ENCODE measurements at places on chromosomes 12 and 14. TPM values are rescaled to one million over a fixed set of nuclear protein-coding genes. Genes with fewer than 3 reads are reported as not detected.

The TRHDE gene
- 0.05 TPM for total RNA-seq

The KCNC2 gene
- total RNA-seq: not detected

The STAB2 gene
- 2.0 TPM for total RNA-seq

The ACRBP gene
- 11.2 TPM for total RNA-seq

- H3K4me3 ChIP-seq: no peak overlapping the region
- DNase-seq: no peak
- no peaks in the 10 kb centered on the region for H3K27me3 ChIP-seq
- no peaks in the 10 kb centered on the region for H3K36me3 ChIP-seq
- H3K4me1 ChIP-seq: peaks cover 42% of the 10 kb centered on the region
- peak overlapping the region; percentile 95 for H3K27ac ChIP-seq
These were observed 247.6 kb upstream of the PWP1 start for GRCh38 chr12:107437954-107438353.

GRCh38 chr12:28807535-28807934 lies 341.5 kb upstream of the FAR2 start:
- no peaks in the 10 kb centered on the region for H3K4me1 ChIP-seq
- H3K36me3 ChIP-seq: no peaks in the 10 kb centered on the region
- H3K27me3 ChIP-seq: no peaks in the 10 kb centered on the region
- no peak overlapping the region for H3K27ac ChIP-seq

DNA sequence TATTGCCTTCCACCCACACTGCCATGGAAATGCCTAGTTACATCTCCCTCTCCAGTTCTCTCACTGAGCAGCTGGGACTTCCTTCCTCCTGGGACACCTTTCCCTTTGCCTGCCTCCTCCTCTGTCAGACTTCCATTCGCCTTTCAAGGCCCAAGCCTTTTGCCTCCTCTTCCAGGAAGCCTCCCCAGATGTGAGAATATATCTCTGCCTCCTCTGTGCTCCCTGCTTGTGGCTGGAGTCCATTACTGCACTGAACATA lies 3.1 kb downstream of the IFI27L2 start:
- H3K4me1 ChIP-seq: peaks cover 12% of the 10 kb centered on the region
- H3K27me3 ChIP-seq: no peaks in the 10 kb centered on the region
- no peaks in the 10 kb centered on the region for H3K36me3 ChIP-seq
- no peak overlapping the region for H3K27ac ChIP-seq

DNA sequence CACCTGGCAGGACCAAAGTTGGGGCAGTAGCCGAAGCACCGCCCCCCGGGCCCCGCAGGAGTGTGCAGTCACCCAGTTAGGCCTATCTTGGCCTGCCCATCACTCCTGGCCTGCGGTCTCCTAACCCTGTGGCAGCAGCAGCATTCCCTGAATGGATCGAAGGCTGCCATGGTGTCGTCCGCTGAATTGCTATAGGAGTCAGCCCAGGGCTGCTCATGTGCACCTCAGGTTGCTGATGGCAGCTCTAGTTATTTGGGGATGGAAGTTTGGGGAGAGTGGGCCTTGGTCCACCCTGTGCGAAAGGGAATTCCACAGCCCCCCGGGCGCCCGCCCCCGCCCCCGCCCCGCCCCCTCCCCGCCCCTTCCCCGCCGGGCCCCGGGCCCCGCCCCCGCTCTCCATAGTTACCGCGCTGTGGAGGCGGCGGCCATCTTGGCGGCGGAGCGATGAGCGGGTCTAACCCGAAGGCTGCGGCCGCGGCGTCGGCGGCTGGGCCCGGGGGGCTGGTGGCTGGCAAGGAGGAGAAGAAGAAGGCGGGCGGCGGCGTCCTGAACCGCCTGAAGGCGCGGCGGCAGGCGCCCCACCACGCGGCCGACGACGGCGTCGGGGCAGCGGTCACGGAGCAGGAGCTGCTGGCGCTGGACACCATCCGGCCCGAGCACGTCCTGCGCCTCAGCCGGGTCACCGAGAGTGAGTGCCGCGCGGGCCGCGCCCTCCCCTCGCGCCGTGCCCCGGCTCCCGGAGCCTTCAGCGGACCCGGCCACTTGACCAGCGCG lies at the start of gene UNC119B:
Gene UNC119B (plus strand): TSS at position 428 of the 774 bp plus-strand sequence. CDS start 17 bp downstream, at position 445.
- no peaks in the 10 kb centered on the region for H3K27me3 ChIP-seq
- peak within 1 kb of the TSS; percentile 97 for H3K27ac ChIP-seq
- peak; percentile 72 for DNase-seq

GRCh38 chr14:64507376-64508156 lies 3.0 kb downstream of the ZBTB1 start:
- H3K4me1 ChIP-seq: peaks cover 61% of the 10 kb centered on the region
- DNase-seq: no peak
- no peak overlapping the region for H3K4me3 ChIP-seq
- peak overlapping the region; percentile 100 for H3K27ac ChIP-seq
- H3K36me3 ChIP-seq: no peaks in the 10 kb centered on the region

DNA sequence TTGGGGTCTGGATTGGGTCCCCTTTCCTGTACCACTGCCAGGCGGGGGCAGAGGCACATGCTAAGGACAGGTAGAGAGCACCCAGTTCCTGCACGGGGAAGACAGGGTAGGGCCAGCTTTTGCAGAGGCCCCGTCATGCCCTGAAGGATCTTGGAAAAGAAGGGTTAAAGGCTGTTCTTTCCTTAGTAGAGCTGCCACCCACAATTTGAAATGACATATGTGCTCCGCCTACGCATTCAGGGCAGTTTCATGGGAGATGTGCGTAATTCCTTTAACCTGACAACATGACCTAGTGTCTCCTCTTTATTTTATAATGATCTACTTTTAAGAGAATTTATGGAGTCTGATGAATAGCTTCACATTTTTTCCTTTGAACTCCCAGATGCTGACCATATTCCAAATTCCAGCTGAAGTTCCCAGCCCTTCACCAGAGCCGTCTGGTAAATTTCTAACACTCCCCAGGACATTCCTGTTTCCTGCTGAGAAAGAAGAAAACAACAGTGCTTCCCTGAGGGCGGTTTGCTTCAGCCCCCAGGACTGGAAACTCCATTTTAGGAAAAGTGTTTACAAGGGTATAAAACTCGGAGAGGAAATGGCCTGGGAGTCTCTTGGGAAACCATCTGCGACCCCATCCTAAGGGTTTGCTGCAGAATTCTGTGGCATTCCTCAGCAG lies 58.9 kb upstream of the PLEKHG3 start:
- DNase-seq: no peak
- H3K27ac ChIP-seq: no peak overlapping the region
- no peaks in the 10 kb centered on the region for H3K27me3 ChIP-seq
- H3K4me1 ChIP-seq: no peaks in the 10 kb centered on the region
- no peak overlapping the region for H3K4me3 ChIP-seq

DNA sequence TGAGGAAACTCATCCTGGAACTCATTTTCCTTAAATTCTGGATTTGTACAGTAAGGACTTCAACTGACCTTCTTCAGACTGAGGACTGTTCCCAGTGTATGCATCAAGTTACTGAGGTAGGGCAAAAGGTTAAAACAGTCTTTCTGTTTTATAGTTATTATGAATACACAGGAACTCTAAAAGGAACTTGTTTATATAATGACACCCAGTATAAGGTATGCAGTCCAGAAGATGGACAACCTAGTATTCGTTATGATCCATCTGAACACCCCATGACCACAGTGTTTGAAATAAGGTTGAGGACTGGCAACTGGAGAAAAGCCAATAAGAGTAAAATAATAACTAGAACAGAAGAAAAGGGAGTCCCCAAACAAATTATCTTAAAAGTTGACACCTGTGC lies 779.9 kb upstream of the TMEM132C start:
- no peaks in the 10 kb centered on the region for H3K36me3 ChIP-seq
- H3K4me3 ChIP-seq: no peak overlapping the region
- no peaks in the 10 kb centered on the region for H3K27me3 ChIP-seq
- no peaks in the 10 kb centered on the region for H3K4me1 ChIP-seq

- no peaks in the 10 kb centered on the region for H3K36me3 ChIP-seq
- no peaks in the 10 kb centered on the region for H3K27me3 ChIP-seq
- H3K27ac ChIP-seq: no peak overlapping the region
- H3K4me1 ChIP-seq: no peaks in the 10 kb centered on the region
- H3K4me3 ChIP-seq: no peak overlapping the region
These were observed 183.4 kb upstream of the PPFIA2 start for GRCh38 chr12:81942594-81942993.

GRCh38 chr14:68660495-68660894 lies 132.4 kb downstream of the ZFP36L1 start:
- H3K36me3 ChIP-seq: no peaks in the 10 kb centered on the region
- H3K4me3 ChIP-seq: no peak overlapping the region
- H3K4me1 ChIP-seq: no peaks in the 10 kb centered on the region
- no peak overlapping the region for H3K27ac ChIP-seq
- H3K27me3 ChIP-seq: no peaks in the 10 kb centered on the region

GRCh38 chr12:52686063-52686462 lies 5.9 kb upstream of the KRT1 start:
- no peaks in the 10 kb centered on the region for H3K4me1 ChIP-seq
- H3K27me3 ChIP-seq: no peaks in the 10 kb centered on the region
- H3K4me3 ChIP-seq: no peak overlapping the region
- no peak for DNase-seq

DNA sequence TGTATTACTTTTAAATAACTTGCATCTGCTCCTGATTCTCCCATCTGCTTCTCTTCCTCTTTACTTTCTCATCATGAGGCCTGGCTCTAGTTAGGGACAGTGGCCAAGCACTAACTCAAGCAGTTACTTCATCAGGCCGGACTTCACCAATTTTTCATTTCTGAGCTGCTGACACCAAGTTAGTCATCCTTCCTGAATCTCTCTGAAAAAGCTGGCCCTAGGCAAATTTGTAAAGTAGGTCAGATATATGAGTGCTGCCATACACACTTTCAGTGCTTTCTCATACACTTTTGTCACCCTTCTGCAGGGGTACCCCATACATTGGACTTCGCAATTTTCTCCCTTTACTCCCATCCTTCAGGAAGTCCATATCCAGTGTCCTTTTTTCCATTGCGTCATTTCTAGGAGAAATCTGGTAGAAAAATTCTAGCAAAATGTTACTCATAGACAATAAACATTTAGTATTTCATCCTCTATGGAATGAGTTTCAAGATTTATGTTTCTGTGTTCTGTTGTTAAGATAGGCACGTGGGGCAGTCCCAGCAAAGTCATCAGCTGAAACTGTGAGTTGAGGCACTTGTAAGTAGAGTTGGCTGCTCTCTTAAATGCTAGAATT lies 276.8 kb upstream of the TMPO start:
- no peak overlapping the region for H3K4me3 ChIP-seq
- H3K27ac ChIP-seq: no peak overlapping the region
- H3K4me1 ChIP-seq: no peaks in the 10 kb centered on the region
- H3K36me3 ChIP-seq: no peaks in the 10 kb centered on the region
- H3K27me3 ChIP-seq: no peaks in the 10 kb centered on the region
